ENCODE measurements at places on chromosomes 1 and 21.

DNA sequence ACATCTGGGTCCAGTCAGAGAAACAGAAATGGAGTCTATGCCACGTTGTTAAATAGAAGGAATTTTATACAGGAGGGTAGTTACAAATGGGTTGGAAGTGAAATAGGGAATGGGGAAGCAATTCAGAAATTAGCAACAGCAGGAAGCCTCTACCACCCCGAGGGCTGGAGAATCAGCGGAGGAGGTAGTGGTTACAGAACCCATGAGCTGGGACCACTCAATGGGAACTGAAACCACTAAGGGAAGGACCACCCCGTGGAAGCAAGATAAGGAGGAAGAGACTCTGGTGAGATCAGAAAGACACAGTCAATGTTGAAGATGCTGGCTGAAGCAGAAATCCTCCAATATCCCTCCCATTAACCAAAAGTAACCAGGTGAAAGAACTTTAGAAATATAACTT is 15.5 kb upstream of the MAST2 start:
- no peak for ATAC-seq

DNA sequence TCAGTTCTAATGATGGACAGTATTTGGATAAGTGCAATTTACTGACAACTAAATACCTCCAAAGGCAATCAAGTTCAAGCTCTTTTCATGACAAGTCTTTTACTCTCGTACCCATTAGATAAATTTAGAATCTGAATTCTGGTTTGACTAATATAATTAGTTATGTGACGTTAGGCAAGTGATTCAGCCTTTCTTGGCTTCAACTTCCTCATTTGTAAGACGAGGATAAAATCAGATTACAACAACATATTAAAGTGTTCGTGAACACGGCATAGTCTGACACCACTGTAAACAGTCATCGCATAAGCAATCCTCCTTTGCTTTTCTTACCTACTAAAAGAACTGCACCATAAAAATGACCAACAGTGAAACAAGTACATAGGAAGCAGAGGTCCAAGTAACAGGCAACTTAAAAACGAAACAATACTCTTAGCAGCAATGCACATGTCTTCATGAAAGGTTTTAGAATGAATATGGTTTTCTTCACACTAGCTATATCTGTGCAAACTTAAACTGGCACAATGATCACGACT is 25.7 kb downstream of the COA6 start:
- ATAC-seq: peak; percentile 87

DNA sequence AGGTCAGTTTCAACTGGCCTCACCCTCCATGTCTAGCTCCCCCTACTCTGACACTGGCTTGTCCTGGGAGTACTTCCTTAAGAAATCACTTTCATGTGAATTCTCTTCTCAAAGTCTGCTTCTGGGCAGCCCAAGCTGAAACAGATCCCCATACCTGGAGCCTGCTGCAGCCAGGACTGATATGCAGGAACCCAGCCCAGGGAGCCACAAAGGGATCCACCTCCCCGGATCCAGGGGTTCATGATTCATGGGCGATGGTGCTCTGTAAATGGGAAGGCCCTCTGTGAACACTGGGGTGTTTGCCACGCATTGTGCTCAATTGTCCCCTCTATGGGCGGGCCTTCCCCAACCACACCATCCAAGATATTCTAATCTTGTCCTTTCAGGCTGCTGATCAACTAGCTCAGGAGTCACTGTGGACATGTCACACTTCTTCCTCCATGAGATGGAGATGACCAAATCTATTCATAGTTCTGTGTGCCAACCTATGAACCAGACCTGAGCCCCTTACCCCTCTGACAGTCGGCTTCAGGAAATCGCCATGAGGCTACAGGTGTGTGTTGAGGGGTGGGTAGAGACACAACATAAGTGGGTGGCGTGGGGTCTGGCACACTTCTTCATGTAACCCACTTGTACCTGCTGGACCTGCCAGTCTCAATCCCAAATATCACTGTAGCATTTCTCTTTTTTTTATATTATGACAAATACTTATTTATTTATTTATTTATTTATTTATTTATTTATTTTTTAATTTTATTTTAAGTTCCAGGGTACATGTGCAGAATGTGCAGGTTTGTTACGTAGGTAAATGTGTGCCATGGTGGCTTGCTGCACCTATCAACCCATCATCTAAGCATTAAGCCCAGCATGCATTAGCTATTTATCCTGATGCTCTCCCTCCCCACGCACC is 41.8 kb downstream of the RUNX3 start:
- ATAC-seq: no peak

DNA sequence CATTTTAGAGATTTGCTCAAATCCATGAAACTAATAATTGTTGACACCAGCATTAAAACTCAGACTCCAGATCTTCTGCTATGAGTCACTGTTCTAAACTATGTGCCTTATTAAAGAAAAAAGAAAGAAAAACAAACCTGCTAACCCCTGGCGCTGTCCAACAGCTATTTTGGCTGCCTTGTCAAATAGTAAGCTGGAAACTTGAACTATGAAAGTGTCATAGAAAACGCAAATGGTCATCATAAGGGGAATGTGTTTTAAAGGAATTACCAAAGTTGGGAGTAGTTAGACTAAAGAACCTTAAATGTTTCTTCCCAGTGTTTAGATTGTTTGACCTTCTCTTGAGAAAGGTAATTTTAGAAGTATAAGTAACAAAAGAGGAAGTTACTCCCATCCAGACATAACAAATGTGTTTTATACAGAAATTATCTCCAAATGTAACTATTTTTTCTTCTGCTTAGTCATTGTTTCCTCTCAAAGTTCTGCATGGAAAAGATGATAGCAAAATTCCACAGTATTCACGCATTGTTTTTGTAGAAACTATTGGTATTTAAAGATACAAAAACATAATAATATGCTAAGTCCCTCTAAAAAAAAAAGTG is 272.4 kb downstream of the TPR start:
- ATAC-seq: no peak

DNA sequence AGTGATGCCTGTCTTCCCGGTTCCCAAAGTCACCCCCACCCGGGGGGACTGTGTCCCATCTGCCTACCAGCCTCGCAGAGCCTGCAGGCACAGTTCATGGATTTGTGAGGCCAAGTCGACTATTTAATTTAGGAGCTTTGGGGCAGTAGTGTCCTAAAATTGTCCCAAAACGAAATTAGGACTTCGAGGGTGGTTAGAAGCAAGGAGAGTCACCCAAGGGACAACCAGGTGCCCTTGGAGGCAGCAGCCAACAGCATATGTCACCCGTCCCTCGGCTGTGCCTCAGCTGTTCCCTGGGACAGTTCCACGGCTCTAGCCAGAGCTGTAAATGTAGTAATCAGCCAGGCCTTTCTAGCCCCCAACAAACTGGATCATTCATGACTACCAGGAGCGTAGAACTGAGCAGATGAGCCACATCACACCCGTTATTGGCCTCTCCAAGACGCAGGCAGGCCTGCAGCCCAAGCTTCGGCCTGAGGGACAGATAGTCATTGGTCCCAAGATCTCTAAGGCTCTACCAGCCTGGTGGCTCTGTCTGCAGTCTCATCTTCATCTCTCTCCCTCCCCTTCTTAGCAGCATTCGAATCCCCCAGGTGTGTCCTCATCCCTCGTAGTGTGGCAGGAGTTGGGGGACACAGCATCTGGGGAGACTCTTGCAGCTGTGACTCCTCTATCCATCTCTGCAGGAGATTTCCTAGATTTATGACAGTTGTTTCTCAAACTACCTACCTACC is 2.9 kb downstream of the PAX7 start:
- no peak for ATAC-seq

- ATAC-seq: no peak
Measured at GRCh38 chr1:16006010-16006409, 2.0 kb downstream of the SRARP start.

GRCh38 chr21:36722370-36723368 is 23.8 kb downstream of the SIM2 start:
- no peak for ATAC-seq

- ATAC-seq: no peak
Measured at GRCh38 chr1:171674431-171675405, 22.2 kb upstream of the MYOC start.

- no peak for ATAC-seq
Measured at GRCh38 chr1:247747616-247748015, 325 bp downstream of the OR14A2 start.

Data from activated CD4-positive, CD25-positive, alpha-beta regulatory T cell treated with anti-CD3 and anti-CD28 coated beads, Interleukin-2, amount 50 U/mL, for 24 hours (primary cell).